A673 (cell line): ENCODE measurements at places on chromosomes 7 and 10. TPM values are rescaled to one million over a fixed set of nuclear protein-coding genes. Genes with fewer than 3 reads are reported as not detected.
A peak's percentile ranks its signal among the peaks of the same experiment; 100 is the strongest.

GRCh38 chr10:125661431-125661940, 21.5 kb downstream of the TEX36 start:
- DNase-seq = peak; percentile 71

DNA sequence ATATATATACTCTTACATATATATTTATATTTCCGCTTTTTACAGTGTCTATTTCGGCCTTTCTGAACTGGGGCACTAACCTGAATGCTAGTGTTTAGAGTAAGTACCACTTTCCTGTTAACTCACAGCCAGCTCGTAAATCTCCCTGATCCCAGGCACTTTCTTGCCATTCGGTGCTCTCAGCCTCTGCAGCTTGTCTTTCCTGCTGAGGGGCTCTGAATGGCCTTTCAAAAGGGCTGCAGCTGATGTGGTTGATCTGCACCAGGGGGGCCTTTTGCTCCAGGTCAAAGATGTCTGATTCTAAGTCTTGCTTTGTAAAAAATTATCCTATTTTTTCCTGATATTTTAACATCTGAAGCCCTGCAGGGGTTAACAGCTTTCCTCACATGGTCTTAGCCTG, 25.5 kb upstream of the HPS1 start:
- no peak for DNase-seq

DNA sequence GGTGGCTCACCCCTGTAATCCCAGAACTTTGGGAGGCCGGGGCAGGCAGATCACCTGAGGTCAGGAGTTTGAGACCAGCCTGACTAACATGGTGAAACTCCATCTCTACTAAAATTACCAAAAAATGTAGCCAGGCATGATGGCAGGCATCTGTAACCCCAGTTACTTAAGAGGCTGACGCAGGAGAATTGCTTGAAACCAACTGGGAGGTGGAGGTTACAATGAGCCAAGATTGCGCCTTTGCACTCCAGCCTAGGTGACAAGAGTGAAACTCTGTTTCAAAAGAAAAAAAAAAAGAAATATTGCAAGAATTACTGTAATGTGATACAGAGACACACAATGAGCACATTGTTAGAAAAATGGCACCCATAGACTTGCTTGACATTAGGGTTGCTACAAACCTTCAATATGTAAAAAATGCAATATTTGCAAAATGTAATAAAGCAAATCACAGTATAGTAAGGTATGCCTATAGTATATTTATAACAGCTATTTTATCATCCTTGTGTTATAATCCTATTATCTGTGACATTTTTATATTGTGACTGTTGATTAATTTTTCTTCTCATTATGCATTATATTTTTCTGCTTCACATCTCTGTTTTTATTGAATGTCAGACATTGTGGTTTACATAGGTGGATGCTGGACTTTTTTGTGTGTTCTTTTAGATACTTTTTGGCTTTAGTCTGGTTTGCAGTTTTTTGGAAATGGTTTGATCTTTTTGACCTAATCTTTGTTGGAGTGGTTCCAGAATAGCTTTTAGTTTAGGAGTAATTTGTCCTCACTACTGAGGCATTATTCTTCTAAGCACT, 55.4 kb upstream of the HELLS start:
- DNase-seq = no peak

DNA sequence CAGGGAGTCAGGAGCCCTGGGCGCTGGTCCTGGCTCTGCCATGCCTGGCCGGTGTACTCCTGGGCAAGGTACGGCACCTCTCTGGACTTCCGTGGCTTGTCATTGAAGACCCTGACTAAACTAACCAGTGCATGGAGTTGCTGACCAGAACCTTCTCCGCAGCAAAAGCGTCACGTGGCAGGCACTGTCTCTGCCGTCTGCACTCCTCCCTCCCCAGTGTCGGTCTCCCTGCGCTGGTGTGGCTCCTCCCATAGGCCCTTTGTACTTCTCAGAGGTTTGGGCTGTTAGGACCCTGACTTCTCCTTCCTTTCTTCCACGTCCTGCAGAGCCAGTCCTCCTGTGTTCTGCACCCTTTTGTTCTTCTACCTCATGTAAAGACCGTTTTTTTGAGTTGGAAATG, 100.6 kb upstream of the CREB5 start:
- no peak for DNase-seq

Gene FFAR4
- not detected in 2 replicates for total RNA-seq

DNA sequence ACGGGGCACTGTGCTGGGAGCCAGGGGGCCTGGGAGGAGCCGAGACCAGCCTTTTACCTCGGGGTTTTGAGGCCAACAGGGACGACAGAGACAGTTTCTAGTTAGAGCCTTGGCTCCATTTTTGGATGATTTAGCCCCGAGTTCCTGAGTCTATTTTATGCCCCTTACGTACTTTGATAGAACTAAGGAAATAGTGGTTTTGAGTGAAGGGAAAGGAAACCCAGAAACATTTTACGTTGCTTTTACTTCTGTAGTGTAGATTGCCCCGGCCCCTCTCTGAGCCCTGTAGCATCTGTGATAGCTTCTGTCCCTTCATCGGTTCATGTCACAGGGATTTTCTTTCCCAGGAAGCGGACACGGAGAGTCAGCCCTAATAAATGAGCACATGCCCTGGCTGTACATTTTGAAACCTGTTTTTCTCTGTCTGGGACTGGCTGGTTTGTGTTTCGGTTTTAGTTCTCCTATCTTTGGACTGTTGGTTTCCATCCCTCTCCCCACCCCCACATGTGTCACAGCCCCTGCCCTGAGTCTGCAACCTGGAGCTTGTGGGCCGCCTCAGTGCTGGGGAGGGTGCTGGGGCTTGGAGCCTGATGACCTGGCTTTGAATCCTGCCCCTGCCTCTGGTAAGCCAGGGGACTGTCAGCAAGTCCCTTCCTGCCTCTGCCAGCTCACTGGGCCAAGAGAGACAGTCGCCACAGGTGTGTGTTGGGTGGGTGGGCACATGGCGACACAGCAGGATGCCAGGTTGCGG, 6.9 kb upstream of the ORAI2 start:
- DNase-seq = no peak

GRCh38 chr7:137403353-137403695, 59.8 kb upstream of the PTN start:
- no peak for DNase-seq

GRCh38 chr10:102394801-102395399, 605 bp upstream of the NFKB2 start:
- DNase-seq = peak; percentile 61

Gene CALML5
- not detected in 2 replicates for total RNA-seq

DNA sequence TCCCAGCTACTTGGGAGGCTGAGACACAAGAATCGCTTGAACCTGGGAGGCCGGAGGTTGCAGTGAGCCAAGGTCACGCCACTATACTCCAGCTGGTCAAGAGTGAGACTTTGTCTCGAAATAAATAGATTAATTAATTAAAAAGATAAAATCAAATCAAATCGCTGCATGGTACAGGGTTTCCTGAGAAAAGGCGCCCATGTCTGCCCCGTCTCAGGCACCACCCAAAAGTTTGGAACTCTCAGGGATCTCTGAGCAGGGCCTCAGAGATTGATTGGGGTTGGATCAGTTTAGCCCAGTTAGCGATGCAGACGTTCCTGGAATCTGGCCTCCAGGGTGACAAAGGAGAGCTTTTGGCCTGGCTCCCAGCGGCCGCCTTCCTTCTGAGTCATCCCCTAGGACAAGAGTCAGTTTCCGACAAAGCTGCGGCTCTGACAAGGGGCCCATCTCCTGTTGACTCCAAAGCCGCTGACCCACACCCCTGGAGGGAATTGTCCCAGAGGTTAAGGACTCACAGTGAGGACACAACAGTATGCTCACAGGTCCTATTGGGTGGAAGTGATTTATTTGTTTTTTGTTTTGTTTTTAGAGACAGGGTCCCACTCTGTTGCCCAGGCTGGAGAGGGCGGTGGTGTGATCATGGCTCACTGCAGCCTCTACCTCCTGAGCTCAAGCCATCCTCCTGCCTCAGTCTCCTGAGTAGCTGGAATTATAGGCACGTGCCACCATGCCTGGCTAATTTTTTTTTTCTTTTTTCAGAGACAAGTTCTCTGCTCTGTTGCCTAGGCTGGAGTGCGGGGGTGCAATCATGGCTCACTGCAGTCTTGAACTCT, 6.8 kb downstream of the ORAI2 start:
- DNase-seq = no peak

Gene OPN1SW
- not detected in 2 replicates for total RNA-seq

Gene CPN1
- not detected in 2 replicates for total RNA-seq

Gene DPYSL4
- total RNA-seq = 13.1 and 18.2 TPM in 2 replicates

Gene GJD4
- total RNA-seq = not detected in 2 replicates

Gene SMNDC1
- total RNA-seq = 53.1 and 57.8 TPM in 2 replicates

Gene BHLHA15
- 0.64 and 1.3 TPM in 2 replicates for total RNA-seq

DNA sequence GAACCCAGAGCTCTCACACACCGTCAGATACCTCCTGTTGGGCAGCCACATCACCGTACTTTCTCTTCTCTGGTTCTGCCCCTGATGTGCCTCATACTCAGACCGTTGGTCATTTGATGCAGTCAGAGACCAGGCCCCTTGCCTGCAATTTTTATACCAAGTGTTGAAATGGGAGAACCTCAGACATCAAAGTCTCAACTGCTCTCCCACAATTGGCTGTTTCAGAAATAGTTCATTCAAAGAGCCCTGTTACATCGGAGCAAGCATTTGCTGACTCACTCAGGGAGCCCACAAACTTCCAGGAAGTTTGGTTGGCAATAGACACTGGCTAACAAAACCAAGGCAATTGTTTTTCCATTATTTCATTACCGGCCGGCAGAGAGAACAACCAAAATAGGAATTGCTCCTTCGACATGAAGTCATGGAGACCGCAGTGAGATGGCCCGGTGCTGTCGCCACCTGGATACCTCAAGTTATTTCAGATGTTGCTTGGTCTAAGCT, 33.5 kb upstream of the ADAM12 start:
- DNase-seq = no peak

GRCh38 chr10:77837248-77837924, 89.2 kb downstream of the DLG5 start:
- DNase-seq = peak; percentile 83

GRCh38 chr10:69729326-69730048, 72.2 kb upstream of the COL13A1 start:
- no peak for DNase-seq

DNA sequence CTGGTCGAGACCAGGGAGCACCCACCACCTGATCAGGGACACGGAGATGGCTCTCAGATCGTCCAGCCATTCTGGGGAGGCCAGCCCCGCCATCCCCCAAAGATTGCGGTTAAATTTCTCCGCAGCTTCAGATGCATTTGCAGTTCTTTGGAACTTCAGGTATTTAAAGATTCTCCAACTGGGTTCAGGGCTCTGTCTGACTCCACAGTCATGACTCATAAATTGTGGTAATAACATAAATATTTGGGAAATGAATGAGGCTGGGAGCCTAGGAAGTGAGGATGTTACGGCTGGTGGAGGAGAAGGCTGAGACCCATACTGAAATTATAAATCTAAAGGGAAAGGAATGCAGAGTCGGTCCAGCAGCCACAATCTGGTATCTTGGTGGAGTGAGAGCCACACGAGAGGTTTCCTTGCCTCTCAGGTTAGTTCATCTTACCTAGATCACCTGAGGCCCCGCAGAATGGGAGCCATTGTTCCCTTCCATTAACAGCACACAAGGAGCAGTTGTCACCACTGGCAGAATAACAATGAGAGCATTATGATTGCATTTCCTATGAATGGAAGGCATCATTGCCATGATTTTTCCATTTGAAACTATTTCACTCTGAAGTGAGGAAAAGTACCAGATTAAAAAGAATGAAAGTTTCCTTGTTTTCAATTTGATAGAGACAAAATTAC, 26.7 kb upstream of the DNAJB6 start:
- no peak for DNase-seq

- no peak for DNase-seq
These were observed 34.5 kb upstream of the CAMK1D start for GRCh38 chr10:12314836-12315235.

Gene LIPJ
- 0.11 TPM in 1 of 2 replicates, not detected in the other for total RNA-seq

Gene STEAP4
- not detected in 2 replicates for total RNA-seq

DNA sequence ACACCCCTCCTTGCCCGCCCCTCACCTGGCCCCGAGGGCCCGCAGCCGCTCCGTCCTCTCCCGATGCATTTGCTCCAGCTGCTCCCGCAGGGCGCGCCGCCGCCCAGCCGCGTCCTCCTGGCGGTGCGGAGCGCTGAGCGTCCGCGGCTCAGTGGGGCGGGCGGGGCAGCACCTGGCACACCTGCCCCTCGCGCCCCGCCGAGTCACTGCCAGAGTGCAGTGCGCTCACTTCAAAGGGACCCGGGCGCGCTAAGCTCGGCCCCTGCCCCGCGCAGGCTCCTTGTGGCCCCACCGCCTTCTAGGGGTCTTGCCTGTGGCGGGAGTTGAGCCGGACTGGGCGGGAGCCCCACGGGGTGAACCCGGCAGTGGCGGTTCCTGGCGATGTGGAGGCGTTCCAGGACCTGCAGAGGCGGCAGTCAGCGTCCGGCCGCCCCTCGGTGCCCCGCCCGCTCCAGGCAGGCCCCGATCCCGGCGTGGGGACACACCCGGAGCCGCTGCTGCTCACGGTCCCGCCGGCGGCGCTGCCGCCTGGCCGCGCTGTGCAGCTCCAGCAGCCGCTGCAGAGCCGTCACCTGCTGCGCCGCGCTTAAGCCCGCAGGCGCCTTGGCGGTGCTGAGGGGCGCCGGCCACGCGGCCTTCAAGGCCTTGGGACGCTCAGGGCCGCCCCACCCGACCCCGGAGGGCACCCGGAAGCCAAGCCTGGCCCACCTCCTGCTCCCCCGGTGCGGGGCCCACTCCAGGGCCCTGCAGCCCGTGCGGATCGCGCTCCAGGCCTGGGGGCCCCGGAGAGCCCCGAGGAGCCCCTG, 6.7 kb downstream of the ATP6V1F start:
- peak; percentile 65 for DNase-seq

DNA sequence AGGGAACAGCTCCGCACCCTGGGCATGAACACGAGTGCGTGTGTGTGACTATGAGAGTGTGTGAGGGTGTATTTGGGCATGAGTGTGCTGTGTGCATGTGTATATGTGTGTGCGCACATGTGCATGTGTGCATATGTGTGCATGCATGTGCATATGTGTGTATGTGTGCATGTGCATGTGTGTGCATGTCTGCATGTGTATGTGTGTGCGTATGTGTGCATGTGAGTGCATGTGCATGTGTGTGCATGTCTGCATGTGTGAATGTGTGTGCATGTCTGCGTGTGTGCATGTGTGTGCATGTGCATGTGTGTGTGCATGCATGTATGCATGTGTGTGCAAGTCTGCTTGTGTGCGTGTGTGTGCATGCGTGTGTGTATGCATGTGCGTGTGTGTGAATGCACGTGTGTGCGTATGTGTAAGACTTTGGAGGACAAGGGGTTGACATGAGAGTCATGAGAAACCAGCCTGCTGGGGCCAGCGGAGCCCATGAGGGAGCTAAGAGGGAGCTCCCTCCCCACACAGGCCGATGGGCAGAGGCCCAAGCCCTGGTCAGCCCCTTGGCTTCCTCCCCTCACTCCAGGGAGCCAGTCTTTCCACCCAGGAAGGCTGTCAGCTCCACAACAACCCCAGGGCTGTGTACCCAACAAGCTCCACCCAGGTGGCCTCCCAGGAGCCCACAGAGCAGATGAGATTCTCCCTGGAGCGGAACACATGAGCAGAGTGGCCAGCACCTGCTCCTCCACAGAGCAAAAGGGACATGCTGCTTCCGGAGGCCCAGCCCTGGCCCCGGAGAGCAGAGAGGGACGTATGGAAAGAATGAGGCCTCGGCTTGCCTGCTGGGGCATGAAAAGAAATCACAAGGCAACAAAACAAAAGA, 142.5 kb upstream of the PPP2R2D start:
- DNase-seq = no peak

Gene GNGT1
- not detected in 2 replicates for total RNA-seq

GRCh38 chr7:16644157-16644556, 1.4 kb downstream of the ANKMY2 start:
- no peak for DNase-seq

GRCh38 chr7:130488392-130489139, 3.3 kb upstream of the MEST start:
- DNase-seq = no peak
